ENCODE measurements at places on chromosomes 7 and 10.

GRCh38 chr10:69703766-69704630 is 74.0 kb downstream of the FAM241B start:
- no peak for DNase-seq

- DNase-seq: no peak
These were observed 76.5 kb upstream of the GRID1 start for GRCh38 chr10:86443069-86443468.

DNA sequence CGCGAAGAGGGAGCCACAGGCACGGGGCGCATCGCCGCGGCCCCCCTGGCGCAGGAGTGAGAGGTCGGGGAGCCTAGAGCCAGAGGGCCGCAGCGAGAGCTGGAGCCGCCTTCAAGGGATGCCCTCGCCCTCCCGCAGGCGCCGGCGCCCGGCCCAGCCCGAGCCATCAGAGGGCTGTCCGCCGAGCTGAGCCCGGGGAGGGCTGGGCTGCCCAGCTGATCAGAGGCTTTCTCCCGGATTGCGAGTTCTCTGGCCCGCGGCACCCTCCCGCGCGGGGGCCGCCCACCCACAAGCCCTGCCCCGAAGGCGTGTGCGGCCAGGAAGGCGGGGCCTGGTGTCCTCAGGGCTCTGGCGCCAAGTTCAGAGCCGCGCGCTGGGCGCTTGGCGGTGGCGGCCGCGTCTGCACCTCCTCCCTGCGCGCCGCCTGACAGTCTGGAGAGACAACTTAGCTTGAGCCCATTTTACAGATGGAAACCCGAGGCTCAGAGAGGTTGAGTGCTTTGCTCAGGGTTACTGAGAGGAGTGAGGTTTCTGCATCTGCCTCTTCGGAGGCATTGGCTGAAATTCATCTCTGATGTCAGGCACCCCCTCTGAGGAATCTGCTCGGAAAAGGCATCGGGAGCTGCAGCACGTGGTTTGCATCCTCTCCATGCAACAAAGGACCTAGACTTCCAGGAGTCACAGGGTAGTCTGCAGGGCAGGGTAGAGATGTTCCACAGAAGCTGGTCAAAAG is 3.8 kb upstream of the ANTXRL start:
- DNase-seq: peak; percentile 81

DNA sequence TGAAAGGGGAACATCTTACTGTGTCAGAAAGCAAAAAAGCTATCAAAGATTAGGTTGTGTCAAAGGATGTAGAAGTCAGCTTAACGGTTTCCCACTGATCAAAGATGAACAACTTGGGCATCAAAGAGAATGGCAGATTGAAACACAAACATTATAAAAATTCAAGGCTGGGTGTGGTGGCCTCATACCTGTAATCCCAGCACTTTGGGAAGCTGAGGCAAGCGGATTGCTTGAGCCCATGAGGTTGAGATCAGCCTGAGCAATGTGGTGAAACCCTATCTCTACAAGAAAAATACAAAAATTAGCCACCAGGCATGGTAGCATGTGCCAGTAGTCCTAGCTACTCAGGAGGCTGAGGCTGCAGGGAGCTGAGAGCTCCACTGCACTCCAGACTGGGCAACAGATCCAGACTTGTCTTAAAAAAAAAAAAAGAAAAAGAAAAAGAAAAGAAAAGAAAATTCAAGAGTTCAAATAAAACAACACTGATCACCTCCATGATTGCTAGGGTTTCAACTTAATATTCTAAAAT is 34.5 kb downstream of the RTKN2 start:
- DNase-seq: no peak

DNA sequence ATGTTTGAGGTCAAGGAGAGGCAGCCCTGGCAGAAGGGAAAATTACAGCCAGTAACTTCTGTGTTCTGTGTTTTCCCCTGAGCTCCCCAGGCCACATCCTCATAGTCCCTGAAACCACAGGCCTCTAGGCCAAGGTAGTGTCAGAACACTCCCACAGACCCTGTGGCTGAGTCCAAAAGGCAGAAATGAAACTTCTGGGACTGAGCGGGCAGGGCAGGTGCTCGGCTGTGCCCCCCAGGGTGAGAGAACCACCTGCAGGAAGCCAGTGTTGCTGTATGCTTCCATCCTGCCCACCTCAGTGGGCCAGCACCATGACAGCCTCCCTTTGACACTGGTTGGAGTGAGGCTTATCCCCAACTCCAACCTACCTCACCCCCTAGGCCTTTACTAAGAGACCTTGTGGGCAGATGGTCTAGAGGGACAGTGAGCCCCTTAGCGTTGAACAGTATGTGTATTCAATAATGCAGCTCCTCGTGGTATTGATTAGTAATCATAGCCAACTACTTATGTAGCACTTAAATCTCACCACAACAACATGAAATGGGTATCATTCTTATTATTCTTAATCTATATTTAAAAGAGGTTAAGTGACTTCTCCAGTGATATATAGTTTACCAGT is 30.3 kb downstream of the PIK3CG start:
- peak; percentile 33 for DNase-seq

- DNase-seq: no peak
These were observed 103.8 kb downstream of the DNMBP start for GRCh38 chr10:99905971-99906370.

DNA sequence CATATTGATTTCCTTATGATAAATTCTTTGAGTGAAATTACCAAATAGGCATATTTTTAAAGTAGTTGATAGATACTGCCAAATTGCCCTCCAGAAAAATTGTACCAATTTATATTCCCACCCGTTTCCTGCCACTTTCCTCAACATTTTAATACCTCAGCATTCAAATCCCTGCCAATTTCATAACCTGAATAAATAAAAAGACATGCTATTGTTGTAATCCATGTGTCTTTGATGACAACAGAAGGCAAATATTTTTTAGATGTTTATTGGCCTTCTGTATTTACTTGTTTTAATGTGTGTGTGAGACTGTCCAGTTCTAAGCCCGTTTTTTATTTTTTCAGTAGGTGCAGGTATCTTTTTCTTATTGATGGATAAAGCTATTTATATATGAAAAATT is 71.7 kb downstream of the TEX36 start:
- DNase-seq: no peak

- no peak for DNase-seq
These were observed 382.5 kb upstream of the SORCS1 start for GRCh38 chr10:107546986-107547385.

GRCh38 chr7:51577390-51577789 is 260.8 kb upstream of the COBL start:
- no peak for DNase-seq

GRCh38 chr10:97338041-97338440 is 3.5 kb upstream of the FRAT2 start:
- DNase-seq: no peak

DNA sequence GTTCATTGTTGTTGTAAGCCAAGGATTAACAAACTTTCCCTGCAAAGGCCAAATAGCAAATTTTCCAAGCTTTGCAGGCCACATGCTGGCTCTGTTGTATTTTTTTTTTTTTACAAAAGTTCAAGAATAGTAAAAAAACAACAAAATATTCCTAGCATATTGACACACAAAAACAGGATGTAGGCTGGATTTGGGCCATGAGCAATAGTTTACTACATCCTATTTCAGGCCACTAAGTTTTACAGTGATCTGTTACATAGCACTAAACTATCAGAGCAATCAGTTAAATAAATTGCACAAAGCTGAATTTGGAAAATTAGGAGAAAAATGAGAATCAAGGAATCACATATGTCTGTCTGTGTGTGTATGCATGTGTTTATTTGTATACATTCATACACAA is 491.8 kb upstream of the GHITM start:
- no peak for DNase-seq

DNA sequence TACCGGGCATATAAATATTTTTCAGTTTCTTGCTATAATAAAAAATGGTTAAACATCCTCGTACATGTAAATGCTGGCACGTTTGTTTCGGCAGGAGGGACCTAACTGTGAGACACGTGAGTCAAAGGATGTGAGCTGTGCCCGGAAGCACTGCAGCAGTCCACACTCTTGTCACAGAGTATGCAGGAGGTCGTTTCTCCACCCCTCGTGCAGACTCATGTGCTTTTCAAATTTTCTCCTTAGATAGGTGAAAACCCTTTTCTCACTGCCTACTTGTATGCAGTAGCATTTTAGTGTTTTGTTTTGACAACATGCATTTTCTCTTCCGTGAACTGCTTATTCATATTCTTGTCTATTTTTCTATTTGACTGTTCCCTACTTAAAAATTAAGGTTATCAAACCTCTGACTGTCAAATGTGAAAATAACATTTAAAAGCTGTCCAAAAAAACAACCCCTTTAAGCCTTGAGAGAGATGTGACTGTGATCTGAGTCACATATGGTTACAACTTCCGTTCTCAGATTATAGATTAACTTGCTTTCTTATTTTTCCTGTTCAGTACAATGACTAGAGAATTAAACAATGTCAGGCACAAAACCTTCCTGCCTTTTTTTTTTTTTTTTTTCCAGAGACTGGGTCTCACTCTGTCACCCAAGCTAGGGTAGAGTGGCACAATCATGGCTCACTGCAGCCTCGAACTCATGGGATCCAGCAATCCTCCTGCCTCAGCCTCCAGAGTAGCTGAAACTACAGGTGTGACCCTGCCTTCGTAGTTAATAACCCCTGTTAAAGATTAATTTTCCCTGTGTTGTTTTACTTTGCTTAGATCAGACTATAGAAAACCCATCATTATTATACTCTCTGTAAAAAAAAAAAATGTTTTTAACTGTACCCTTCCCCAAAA is 45.1 kb downstream of the DPY19L1 start:
- DNase-seq: peak; percentile 24

GRCh38 chr10:51503378-51503777 is 196.0 kb downstream of the CSTF2T start:
- no peak for DNase-seq

DNA sequence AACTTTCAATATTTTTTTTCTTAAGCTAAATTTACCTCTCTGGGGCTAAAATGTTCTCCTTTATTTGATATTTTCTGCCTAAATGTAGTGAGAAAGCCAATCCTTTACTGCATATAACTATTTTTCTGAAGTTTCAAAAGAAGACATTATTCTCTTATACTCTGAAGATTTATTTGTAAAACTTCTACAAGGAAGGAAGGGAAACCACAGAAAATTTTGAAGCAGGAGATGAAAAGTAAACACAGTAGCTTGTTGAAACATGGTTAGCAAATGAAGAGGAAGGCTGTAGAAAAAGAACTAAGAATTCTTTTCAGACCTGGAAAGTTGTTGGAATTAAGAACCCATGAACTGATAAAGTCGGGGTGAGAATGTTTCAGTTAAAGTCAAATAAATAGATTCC is 330.3 kb downstream of the HGF start:
- no peak for DNase-seq

All from CD4-positive, alpha-beta T cell treated with Interleukin-1 beta for 1 hour (primary cell).